HEK293T (cell line): ENCODE measurements at places on chromosomes 12 and 14.

DNA sequence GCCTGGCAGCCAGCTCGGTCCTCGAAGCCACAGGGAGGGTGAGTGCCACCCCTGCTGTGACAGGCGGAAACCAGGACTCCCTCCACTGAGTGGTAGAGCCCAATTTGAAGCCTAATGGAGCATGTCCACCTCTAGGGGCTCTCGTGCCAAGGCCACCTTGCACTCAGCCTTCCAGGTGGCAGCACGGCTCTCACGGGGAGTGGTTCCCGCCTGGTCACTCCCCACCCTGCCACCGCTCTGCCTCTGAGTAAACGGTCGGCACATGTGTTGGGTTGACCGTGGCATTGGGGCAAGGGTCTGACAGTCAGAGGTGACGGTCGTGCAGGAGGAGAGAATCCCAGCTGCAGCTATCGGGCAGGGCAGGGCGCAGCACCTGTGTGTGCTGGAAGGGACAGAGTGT is 34.8 kb downstream of the IL31 start:
- DNase-seq = no peak

- peak; percentile 96 for DNase-seq
Measured at GRCh38 chr14:34539407-34540180, at the start of gene EAPP. Gene EAPP (minus strand): TSS chr14:34539701. CDS start chr14:34539628, 73 bp downstream.

- DNase-seq = no peak
Measured at GRCh38 chr14:88026890-88027289, 22.0 kb downstream of the GPR65 start.

DNA sequence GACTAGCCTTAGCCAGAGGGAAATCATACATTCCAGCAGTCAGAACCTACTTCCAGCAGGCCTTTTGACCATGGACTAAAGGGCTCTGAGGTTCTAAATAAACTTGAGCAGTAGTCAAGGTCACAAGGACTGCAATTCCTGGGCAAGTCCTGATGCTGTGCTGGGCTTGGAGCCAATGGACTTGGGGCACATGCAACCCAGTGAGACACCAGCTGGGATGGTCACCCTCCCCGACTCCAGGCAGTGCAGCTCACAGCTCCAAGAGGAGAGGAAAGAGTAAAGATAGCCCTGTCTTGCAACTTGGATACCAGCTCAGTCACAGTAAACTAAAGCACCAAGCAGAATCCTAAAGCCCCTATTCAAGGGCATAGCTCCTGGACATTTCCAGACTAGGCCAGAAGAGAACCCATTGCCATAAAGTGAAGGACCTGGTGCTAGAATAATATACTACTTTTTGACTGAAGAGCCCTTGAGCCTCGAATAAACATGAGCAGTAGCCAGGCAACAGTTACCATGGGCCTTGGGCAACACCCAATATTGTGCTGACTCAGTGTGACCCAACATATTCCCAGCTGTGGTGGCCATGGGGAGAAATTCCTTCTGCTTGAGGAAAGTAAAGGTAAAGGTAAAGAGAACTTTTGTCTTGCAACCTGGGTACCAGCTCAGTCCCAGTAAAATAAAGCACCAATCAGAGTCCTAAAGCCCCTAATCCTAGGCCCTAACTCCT is 226.2 kb upstream of the CLEC14A start:
- no peak for DNase-seq

GRCh38 chr14:33461036-33461435 is 489.8 kb downstream of the EGLN3 start:
- no peak for DNase-seq

DNA sequence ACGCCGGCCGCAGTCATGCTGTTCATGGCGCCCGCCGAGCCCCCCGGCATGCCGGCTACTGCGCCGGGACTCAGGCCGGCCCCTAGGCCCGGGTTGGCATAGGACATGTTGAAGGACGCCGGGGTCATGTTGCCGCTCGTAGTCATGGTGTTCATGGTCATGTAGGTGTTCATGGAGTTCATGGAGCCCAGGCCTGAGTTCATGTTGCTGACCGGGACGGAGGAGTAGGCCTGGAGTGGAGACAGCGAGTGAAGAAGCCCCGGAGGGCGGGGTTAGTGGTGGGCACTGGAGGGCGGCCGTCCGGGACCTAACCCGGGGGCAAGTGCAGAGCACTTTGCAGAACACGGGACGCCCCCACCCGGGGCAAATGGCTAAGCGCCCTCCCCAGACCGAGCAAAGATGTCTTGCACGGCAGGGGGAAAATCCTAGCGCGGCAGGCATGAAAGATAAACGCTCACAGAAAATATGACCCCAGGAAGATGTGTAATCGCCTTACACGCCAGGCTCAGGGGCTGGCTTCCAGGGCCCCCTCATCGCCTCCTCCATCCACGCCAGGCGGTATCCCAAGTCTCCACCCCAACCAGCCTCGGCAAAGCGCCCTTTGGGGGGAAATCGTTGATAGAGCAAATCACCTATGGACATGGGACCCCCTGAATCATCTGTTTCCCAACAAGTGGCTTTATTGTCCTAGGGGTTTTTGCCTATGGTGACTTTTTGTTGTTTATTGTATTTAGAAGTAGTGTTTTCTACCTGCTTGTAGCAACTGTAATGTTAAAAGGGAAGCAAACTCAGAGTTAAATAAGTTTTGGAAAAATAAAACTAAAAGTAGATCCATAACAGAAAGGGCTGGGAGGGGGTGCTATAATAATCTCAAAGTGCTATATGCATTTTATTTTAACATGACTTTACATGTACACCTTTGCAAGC is 2.3 kb downstream of the FOXA1 start:
- no peak for DNase-seq

GRCh38 chr14:49992448-49992847 is 99.6 kb downstream of the ARF6 start:
- DNase-seq = no peak

GRCh38 chr14:59224341-59224740 is 35.9 kb downstream of the DAAM1 start:
- DNase-seq = no peak

- no peak for DNase-seq
Measured at GRCh38 chr12:81976661-81977060, 217.5 kb upstream of the PPFIA2 start.

DNA sequence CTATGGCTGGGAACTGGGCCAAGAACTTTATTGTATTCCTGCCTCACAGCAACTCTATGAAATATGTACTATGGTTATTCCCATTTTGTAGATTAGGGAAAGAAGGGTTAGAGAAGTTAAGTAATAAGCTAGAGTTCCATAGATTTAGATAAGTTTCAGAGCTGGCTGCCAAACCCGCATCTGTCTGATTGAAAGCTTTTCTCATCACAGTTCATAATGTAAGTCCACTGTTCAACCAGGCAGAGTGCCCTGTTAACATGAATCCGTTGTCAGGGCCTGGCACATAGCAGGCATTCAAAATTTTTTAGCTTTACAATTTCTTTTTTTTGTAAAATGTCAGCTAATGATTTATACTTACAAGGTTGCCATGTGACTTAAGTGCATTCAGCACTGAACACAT is 467.3 kb downstream of the NRXN3 start:
- DNase-seq = no peak

- DNase-seq = no peak
Measured at GRCh38 chr12:22100958-22101748, 55.1 kb downstream of the CMAS start.

- DNase-seq = no peak
Measured at GRCh38 chr12:131909752-131910219, 15.4 kb downstream of the ULK1 start.

GRCh38 chr14:30484201-30484600 is 74.8 kb upstream of the G2E3 start:
- no peak for DNase-seq

DNA sequence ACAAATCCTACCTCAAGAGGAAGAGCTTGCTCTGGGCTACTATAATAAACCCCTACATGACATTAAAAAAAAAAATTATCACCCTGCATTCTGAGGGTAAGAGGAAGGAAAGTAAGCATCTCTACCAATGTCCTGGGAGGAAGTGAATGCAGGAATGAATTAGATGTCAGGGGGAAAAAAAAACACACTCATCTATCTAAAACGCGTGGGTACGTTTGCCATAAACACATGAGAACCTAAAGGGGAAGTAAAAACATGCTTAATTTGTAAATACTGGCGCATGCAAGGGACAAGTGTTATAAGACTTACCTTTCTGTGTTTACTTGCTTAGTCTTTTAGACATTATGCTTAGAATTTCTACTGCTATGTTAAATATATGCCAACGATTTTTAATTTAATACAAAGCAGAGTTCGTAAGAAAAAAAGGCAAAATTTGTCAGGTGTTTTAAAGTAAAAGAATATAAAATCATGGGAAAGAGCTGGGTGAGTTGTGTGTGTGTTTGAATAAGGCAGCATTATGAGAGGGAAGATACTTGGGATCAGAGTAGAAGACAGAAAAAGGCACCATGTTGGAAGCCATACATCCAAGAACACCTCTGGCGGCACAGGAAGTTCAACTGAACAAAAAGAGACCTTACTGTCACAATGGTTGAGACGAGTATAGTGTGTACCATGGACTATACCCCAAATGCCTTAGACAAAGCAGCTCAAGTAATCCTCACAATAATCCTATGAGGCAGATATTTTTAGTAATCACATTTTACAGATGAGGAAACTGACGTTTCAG is 1.5 kb downstream of the TMED8 start:
- no peak for DNase-seq

DNA sequence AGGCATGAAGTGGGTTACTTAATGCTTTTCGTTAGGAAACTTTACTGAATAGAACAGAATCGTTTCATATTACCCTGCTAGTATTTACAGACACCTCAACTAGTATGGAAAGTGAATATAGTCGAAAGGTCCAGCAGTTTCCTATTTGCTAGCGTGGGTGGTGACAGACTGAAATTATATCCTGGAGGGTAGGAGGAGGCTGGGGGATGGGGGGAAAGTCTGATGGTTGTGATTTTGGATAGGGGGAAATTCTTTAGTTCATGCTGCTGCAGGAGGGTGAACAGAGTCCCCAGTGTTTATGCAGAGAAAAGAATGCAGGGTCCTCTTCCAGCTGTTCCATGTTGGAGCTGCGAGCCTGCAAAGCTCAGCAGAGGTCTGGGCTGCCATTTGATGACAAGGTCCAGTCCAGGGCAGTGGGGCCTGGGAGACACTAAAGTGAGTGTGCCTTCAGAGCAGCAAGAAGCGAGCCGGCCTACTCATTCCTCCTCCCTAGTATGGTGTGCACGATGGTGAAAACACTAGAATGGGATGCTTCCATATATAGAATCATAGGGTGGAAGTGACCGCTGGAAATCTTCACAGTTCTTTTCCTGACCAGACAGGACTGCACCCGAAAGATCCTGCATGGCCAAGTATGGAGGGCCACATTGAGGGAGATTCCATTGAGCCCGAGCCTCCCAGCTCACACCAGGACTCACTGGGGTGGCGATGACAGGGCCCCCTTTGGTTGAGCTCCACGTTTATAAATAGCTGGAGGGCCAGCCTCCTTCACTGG is 2.1 kb downstream of the SAMD4A start:
- DNase-seq = no peak

GRCh38 chr12:31737763-31738162 is 8.9 kb upstream of the AMN1 start:
- no peak for DNase-seq

DNA sequence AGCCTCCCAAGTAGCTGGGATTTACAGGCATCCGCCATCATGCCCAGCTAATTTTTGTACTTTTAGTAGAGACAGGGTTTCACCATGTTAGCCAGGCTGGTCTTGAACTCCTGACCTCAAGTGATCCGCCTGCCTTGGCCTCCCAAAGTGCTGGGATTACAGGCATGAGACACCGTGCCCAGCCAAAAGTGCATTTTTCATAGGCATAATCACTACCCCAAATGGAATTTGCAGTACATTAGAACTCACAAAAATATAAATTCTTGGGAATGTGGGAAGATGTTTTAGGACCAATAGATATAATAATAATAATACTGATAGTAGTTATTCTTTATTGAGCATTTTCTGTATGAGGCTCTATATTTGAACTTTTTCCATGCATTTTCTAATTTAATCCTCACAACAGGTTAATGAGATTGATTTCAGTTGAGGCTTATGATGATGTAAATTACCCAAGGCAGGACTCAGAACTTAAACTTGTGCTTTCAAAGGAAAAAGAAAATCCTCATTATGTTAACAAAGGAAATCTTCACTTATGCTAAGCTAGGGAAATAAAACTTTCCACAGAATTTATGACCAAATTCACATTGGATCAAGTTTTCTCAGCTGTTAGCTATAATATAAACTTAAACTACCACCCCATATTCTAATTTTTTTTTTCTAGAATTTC is 121.6 kb downstream of the SRGAP1 start:
- no peak for DNase-seq

DNA sequence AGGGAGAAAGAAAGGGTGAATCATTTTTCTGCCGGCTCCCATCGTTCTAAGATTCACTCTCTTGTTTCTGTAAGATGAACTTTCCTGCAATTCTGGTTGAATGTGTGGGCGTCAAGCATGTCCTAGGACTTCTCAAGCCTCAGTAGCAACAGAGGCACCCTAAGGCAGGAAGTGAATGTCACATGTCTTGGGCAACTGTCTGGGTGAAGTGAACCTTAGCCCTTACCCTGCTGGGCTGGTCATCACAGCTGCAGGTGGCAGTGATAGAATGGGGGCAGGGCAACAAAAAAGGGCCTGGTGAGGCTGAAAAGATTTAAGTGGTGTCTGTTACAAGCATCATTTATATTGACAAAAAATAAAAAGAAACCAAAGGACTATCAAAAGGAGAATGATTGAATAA is 45.9 kb upstream of the CAND1 start:
- no peak for DNase-seq

GRCh38 chr14:71469643-71470335 is 462.4 kb upstream of the RGS6 start:
- no peak for DNase-seq

DNA sequence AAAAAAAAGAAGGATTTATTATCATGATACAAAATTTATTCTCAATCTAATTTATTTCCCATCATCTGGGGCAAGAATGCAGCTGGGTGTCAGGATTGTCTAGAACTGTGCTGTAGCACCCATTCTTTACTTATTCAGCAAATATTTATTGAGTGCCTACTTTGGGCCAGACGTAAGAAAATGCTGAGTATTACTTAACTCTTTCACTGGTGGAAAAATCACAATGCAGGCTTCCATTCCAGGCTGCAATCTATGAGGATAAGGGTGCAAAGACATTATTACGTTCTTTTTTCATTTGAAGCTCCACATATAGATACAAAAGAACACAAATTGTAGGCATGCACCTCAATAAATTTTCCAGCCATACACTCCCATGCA is 86.0 kb upstream of the CDKN3 start:
- DNase-seq = no peak

- DNase-seq = peak; percentile 91
Measured at GRCh38 chr14:104094709-104095425, 9.4 kb downstream of the ASPG start.

- DNase-seq = peak; percentile 61
Measured at GRCh38 chr12:119036878-119037825, 55.8 kb downstream of the SRRM4 start.

- DNase-seq = no peak
Measured at GRCh38 chr14:102140750-102141145, 1.1 kb downstream of the WDR20 start.
